ENCODE measurements at places on chromosomes 5 and 9.

DNA sequence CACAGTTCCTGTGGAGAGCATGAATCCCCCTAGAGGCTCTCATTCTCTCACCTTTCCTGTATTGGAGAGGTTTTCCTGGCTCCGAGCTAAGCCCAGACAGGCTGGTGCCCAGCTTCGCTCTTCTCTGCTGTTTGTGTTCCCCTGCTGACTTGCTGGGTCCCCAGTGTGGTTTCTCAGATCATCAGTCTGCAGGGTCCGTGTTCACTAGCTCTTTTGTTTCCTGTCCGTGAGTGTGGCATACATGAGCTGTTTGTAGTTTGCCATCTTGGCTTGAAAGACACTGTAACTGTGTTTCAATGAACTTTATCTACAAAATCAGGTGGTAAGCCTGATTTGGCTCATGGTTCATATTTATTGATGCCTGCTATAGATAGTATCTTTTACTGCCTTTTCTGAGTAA is 23.8 kb downstream of the LOX start:
- H3K4me1 ChIP-seq = no peaks in the 10 kb centered on the region
- no peak overlapping the region for H3K27ac ChIP-seq
- H3K27me3 ChIP-seq = no peaks in the 10 kb centered on the region
- no peak overlapping the region for H3K4me3 ChIP-seq

GRCh38 chr9:82930116-82930515 is 132.8 kb downstream of the RASEF start:
- no peak overlapping the region for H3K4me3 ChIP-seq
- no peak overlapping the region for H3K27ac ChIP-seq
- H3K27me3 ChIP-seq = no peaks in the 10 kb centered on the region
- no peaks in the 10 kb centered on the region for H3K36me3 ChIP-seq

- H3K36me3 ChIP-seq = peaks cover 26% of the 10 kb centered on the region
- H3K4me3 ChIP-seq = no peak overlapping the region
- no peak for DNase-seq
- H3K27ac ChIP-seq = peak overlapping the region; percentile 8
- peaks cover 13% of the 10 kb centered on the region for H3K4me1 ChIP-seq
- H3K27me3 ChIP-seq = no peaks in the 10 kb centered on the region
Observed at GRCh38 chr5:122470365-122470764, 158.3 kb downstream of the SNCAIP start.

DNA sequence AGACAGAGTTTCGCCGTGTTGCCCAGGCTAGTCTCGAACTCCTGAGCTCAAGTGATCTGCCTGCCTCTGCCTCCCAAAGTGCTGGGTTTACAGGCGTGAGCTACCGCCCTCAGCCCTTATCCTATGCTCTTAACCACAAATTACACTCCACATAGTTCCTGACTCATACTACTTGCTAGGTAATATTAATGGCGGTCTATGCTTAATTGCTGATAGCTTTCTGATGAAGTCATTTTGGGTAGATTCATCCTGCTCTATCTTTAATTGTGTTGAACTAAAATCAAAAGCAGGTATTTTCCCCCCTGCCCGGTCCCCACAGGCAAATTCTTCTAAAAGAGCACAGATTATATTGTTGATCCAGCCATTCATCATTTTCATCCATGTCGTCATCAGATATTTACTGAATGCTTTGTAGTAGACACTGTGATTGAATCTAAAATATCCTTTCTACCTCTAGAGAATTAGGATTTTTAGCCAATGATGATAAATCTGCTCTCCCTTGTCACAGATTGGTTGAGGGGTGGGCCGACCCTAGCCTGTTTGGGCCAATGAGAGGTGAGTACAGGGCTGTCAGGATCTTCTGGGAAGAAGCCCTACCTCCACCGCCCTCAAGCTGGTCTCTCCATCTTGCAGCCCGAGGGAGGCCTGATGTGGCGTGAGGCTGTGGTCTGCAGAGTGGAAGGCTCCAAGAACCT is 144.8 kb downstream of the NR3C1 start:
- H3K36me3 ChIP-seq = no peaks in the 10 kb centered on the region
- no peaks in the 10 kb centered on the region for H3K4me1 ChIP-seq
- H3K27me3 ChIP-seq = no peaks in the 10 kb centered on the region
- H3K27ac ChIP-seq = no peak overlapping the region
- DNase-seq = no peak
- no peak overlapping the region for H3K4me3 ChIP-seq

DNA sequence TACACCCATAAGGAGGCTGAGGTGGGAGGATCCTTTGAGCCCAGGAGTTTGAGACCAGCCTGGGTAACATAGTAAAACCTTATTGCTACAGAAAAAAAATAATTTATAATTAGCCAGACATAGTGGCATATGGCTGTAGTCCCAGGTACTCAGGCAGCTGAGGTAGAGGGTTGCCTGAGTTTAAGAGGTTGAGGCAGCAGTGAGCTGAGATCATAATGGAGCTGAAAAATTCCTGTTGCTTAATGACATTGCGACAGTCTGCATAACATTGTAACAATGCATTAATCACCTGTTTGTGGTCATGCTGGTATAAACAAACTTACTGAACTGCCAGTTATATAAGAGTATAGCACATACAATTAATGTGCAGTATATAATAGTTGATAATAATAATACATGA is 214.2 kb downstream of the TRIM32 start:
- H3K27me3 ChIP-seq = peaks cover 24% of the 10 kb centered on the region
- H3K4me3 ChIP-seq = no peak overlapping the region
- no peaks in the 10 kb centered on the region for H3K36me3 ChIP-seq
- DNase-seq = no peak

Data from type B pancreatic cell (in vitro differentiated cells).